ENCODE measurements at places on chromosomes 7 and 10. TPM values are rescaled to one million over a fixed set of nuclear protein-coding genes. Genes with fewer than 3 reads are reported as not detected.

DNA sequence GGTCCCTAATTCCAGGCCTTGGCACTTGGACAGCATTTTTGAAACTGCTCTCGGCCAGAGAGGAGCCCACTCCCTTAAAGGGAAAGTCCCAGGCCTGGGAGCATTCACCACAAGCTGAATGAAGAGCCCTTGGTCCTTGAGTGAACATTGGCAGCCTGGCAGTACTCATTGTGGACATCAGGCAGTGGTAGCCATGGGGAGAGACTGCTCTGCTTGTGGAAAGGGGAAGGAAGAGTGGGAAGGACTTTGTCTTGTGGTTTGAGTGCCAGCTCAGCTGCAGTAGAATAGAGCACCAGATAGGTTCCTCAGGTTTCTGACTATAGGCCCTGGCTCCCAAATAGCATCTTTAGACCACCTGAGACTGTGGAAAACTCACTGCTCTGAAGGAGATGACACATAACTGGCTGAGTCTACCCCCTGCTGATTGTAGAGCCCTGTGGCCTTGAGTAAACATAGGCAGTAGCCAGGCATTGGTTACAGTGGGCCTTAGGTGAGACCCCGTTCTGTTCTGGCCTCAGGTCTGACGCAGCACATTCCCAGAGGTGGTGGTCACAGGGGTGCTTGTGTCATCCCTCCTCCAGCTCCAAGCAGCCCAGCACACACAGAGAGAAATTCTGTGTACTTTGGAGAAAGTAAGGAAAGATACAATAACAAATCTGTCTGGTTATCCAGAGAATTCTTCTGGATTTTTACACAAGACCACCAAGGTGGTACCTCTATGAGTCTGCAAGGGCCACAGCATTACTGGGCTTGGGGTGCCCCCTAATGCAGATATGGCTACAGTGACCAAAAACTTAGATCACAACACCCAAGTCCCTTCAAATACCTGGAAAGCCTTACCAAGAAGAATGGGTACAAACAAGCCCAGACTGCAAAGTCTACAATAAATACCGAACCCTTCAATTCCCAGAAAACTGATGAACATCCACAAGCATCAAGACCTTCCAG lies 153.8 kb downstream of the GNAI1 start:
- DNase-seq = no peak

DGKI gene
- 1.1 TPM for total RNA-seq

LIPF gene
- total RNA-seq = 0.57 TPM

DNA sequence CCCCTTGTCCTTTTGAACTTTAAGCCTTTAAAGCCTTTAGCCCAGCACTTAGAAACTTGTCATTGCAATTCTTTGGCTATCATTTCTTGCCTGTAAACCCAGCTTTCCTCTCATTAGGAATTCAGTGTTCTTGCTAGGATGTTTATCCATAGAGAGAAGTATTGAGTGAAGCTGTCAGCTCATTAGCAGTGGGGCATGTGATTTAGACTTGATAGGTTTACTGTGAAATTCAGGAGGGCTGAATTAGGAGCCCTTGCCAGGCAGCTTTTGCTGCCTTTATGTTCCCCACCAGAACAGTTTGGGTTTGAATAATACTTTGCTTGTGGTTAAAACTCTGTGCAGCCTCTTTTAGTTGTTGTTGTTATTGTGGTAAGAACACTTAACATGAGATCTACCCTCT lies 39.5 kb downstream of the LHFPL3 start:
- DNase-seq = no peak

MLXIPL gene
- 0.53 TPM for total RNA-seq

GRCh38 chr10:201328-201771 lies 66.1 kb downstream of the ZMYND11 start:
- no peak for DNase-seq

BMPER gene
- 0.11 TPM for total RNA-seq
